ENCODE measurements at places on chromosomes 5 and 9.

DNA sequence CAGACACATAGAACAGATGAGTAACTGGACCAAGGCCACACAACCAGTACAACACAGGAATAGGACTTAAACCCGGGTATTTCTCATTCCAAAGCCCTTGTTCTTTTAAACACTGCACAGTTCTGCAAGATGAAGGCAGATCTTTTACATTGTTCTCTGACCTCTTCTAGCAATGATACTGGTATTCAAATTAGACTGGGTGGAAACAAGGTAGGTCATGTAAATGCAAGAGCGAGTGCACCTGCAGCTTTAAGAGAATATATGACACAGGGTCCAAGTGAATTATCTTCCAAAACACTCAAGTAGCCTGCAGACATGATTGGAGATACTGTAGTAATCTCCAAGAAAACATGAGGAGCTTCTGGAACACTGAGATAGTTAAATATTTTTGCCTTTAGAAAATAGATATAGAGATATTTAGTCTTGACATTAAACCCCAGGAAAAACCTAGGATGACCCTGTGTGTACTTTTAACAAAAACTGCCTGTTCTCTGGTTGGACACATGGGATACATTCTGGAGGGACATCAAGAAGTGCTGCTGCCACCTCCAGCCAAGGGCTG is 130.6 kb upstream of the EPB41L4A start:
- no peak for DNase-seq

- no peak for DNase-seq
Measured at GRCh38 chr5:143263272-143263810, 140.1 kb downstream of the NR3C1 start.

GRCh38 chr9:117088786-117089185 is 326.1 kb downstream of the ASTN2 start:
- DNase-seq: no peak

DNA sequence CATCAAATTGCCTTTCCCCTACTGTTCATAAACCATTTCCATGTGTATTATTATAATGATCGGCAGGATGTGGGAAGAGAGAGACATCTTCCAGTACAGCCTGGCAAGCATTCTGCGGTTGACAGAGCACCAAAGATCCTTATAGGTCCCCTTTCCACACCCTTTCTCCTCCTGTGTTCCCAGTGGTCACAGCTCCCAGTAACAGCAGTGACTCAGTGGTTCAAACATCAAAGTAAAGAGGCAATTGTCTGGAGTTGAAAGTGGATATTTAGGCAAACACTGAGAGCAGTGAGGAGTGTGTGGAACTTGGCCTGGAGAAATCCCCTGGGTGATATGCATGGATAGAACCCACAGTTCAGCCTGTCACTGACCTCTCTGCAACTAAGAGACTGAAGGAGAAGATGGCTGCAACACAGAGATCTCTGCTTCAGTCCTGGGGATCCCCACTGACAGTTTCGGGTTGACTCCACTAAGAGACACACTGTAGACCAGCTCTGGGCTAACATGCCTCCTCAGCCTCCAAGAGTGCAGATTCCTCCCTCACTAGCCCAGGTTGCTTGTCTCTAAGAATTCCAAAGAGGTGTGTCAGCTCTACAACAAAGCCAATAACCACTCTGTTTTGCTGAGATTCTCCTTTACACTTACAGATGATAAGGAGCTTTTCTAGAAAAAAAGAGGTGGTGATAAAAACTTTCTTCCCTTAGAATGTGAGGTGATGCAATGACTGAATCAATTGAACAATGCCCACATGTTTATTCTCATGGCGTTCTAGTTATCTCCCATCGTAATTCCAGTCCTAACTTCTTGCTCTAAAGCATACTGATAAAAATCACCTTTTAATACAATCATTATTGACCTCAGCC is 94.4 kb upstream of the IL6ST start:
- no peak for DNase-seq

GRCh38 chr5:139668924-139669661 is 20.9 kb downstream of the CXXC5 start:
- DNase-seq: no peak

DNA sequence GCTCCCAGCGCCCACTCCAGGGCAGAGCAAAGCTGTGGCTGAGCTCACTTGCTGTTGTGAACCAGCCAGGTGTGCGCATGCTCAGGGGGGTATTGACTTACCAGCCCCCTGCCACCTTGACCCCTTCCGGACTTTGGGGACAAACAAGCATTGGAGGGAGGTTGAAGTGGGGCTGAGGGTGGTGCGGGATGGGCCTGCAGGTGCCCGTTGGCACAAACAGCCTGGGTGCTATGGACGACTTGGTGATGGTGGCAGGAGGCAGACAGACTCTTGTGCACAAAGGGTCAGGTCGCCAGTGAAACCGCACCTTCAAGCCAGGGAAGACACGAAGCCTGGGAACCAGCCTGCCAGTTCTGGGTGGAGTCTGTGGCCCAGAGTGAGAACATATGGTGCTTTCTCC is 858.5 kb upstream of the PTPRD start:
- no peak for DNase-seq

- DNase-seq: no peak
Measured at GRCh38 chr5:14364576-14365472, 216.8 kb upstream of the OTULINL start.
